ENCODE measurements at places on chromosomes 6 and 20.

- no peak for DNase-seq
Observed at GRCh38 chr20:46210672-46211330, 92.7 kb downstream of the CD40 start.

- no peak for DNase-seq
Observed at GRCh38 chr6:148107911-148108310, 234.7 kb upstream of the SASH1 start.

GRCh38 chr6:104434519-104434918 lies 425.2 kb downstream of the HACE1 start:
- DNase-seq: no peak

DNA sequence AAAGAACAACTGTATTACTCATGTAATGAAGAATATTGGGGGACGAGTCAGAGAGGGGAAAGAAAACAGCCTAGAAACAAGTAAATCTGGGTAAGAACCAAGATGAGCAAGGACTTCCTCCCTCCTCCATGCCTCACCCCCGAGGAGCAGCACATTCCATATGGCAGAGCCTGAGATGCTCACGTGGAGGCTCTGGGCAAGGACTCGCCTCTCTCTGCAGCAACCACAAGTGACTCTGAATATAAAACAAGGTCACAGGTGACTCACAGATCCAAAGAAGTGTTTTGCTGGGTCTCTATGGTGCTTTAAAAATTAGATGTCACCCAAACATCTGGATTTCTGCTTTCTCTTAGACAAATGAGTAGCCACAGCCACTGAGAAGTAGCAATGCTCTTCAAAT lies 453.0 kb upstream of the SULF2 start:
- no peak for DNase-seq

GRCh38 chr6:170166511-170167122 lies 124.3 kb downstream of the DLL1 start:
- DNase-seq: no peak

DNA sequence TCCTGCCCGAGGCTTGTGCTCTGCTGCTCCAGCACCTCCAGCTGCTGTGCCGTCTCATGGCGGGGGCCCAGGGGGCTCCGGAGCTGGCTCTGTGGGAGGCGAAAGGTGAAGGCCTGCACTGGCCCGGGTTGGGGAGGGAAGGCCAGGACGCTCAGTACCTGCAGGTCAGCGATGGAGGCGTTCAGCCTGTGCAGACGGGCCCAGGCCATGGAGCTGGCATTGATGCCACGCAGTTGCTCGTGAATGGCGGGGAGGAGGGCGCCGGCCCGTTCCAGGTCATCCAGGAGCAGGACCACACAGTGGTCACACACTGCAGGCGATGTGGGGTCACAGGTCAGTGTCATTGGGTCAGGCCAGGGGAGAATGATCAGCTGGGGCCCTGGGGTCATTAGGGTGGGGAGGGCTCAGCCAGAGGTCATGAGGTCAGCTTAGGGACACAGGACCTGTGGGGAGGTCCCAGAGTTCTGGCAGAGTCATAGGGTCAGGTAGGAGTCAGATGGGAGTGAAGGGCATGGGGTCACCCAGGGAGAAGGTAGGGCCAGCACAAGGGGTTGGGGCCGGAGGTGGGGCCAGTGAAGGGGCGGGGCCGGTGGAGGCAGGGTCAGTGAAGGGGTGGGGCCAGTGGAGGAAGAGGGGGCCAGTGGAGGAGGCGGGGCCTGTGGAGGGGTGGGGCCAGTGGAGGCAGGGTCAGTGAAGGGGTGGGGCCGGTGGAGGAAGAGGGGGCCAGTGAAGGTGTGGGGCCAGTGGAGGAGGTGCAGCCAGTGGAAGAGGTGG lies 18.0 kb downstream of the ADRM1 start:
- DNase-seq: no peak

- no peak for DNase-seq
Observed at GRCh38 chr6:77568570-77568969, 84.3 kb upstream of the MEI4 start.

- DNase-seq: no peak
Observed at GRCh38 chr6:138331444-138331843, 46.3 kb upstream of the SMIM28 start.

- DNase-seq: no peak
Observed at GRCh38 chr6:51077821-51078518, 259.3 kb downstream of the TFAP2B start.

- DNase-seq: no peak
Observed at GRCh38 chr6:16239798-16240123, 1.4 kb downstream of the GMPR start.

DNA sequence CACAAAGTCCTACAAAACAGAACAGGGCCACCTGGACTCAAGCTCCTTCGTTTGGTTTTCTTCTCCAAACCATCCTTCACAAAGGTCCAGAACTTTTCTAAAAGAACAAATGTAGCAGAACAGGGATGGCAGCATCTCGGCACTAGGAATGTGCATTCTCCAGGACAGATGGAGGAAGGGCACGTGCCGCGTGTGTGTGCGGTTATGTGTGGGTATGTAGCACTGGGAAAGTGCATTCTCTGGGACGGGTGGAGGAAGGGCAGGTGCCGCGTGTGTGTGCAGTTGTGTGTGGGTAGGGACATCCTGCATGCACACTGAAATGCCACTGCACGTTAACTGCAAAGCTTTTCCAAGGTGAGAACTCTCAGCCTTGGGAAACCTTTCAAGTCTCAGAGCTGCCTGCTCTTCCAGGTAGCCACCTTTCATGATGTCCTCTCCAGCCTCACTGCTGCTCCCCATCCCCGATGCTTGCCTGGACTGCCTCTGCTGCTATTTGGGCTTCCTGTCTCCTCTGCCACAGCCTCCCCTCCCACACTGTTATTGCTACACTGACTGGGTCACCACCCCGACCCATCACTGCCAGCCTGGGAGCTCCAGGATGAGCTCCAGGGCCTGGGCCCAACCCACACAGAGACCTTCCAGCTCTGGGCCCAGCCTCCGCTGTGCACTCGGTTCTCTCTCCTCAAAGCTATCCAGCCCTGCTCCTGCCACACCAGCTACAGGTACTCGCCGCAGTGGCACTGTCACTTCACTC lies 47.6 kb downstream of the EZR start:
- no peak for DNase-seq

GRCh38 chr20:53360852-53361251 lies 232.8 kb downstream of the ZNF217 start:
- no peak for DNase-seq

GRCh38 chr6:130525408-130525807 lies 159.6 kb downstream of the TMEM200A start:
- no peak for DNase-seq

DNA sequence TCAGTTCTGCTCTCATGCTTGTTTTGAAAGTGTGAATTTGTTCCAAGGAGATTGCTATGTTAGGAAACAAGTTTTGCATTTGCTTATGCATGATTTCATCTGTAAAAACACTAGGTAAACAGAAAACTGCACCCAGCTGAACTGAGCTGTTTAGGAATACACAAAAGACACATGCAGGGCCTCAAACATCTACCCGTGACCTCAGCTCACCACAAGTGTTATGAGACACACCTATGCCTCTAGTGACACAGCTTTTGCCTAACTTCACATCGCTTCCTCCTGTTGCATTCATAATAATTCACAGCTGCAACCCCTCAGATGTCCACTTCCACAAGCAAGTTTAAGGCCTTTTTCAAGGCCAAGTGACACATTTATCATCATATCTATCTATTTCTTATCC lies 98.0 kb upstream of the SLC24A3 start:
- DNase-seq: no peak

DNA sequence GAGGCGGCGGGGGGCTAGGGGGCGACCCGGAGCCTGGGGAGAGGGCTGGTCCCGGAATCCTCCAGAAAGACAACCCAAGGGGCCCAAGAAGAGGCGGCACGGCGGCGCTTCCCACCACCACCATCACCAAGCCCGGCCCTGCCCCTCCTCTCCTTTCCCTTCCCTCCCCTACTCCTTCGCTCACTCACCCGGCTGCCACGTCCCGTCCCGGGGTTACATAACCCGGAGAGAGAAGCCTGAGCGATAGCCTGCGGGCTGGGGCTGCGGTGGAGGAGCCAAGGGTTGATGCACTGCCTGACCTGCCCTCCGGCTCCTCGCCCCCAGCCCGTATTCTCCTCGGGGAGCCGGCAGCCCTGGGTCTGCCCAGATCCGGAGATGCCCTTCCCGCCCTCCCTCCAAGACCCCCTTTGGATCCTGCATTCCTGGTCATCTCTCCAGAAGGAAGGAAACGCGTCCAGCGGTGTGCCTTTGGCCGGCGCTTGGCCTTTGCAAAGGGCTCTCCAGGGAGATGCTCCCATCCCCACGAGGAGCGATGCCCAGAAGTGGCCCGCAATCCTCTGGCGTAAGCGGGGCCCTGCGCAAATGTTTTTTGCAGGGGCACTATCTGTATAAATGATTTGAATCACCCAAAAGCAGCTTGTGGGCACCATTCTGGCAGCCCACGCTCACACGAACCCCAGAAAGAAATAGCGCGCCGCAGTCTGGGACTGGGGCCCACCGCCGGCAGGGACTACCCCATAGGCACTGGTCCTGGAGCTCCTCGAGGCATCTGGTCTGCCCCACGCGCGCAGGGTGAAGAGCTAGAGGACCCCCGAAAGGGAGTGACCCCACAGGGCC lies 4.6 kb upstream of the CPXM1 start:
- no peak for DNase-seq

- DNase-seq: no peak
Observed at GRCh38 chr20:23371496-23371895, 9.5 kb downstream of the GZF1 start.

GRCh38 chr6:22237526-22237925 lies 59.3 kb downstream of the PRL start:
- DNase-seq: no peak

- DNase-seq: no peak
Observed at GRCh38 chr6:71346334-71346694, 57.7 kb downstream of the OGFRL1 start.

- DNase-seq: no peak
Observed at GRCh38 chr6:159044899-159045727, at the start of gene TAGAP. Gene TAGAP (minus strand): TSS chr6:159044991. CDS start chr6:159044146, 845 bp downstream.

DNA sequence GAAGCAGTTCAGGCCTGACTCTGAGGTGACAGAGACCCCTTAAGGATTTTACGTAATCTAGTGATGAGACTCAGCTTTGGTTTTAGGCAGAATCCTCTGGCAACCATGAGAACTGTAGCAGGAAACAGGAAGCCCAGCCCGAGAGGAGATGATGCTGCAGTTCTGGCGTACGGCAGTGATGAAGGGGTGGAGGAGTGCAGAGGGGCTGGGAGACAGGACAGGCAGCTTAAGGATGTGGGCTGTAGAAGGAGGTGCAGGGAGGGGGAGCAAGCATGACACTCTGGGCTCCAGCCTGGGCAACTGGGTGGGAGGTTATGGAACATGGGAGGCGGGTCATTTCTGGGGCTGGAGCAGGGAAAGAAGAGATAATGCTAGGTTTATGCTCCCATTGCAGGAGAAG lies 67.1 kb downstream of the LRFN2 start:
- no peak for DNase-seq

- no peak for DNase-seq
Observed at GRCh38 chr6:100962466-100962865, 81.3 kb upstream of the ASCC3 start.

GRCh38 chr6:49269190-49269589 lies 193.9 kb downstream of the MMUT start:
- DNase-seq: no peak

- no peak for DNase-seq
Observed at GRCh38 chr6:33317419-33317668, 200 bp downstream of the ZBTB22 start.

- DNase-seq: no peak
Observed at GRCh38 chr20:57662456-57663240, 42.4 kb upstream of the ZBP1 start.

GRCh38 chr20:363319-364078 lies 16.6 kb downstream of the NRSN2 start:
- no peak for DNase-seq

- no peak for DNase-seq
Observed at GRCh38 chr20:48824830-48825565, 2.8 kb downstream of the PREX1 start.

DNA sequence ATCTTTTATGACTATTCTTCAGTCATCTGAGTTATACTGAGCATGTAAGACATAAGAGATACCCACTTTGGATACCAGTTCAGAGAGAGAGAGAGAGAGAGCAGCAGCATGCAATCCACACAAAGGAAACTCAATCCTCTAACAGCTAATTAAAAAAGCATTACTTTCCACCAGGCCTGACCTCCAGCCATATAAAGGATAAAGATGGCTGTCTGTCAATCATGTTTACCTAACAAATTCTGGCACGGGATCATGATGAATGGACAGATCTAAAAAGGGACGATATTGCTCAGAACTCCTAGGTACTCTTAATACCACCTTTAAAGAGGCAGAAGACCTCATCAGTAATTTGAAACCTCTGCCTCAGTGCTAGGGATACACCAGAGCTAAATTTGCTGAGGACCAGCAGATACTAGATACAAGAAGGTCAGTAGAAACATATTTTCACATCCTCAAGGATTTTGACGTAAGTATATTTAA lies 159.2 kb downstream of the RPS12 start:
- DNase-seq: peak; percentile 27

- DNase-seq: no peak
Observed at GRCh38 chr20:38673725-38674091, 50.6 kb upstream of the SLC32A1 start.

Measured in SHP77 treated with DMSO at 0.1 percent for 48 hours (cell line).